ENCODE measurements at places on chromosomes 11 and 22.

DNA sequence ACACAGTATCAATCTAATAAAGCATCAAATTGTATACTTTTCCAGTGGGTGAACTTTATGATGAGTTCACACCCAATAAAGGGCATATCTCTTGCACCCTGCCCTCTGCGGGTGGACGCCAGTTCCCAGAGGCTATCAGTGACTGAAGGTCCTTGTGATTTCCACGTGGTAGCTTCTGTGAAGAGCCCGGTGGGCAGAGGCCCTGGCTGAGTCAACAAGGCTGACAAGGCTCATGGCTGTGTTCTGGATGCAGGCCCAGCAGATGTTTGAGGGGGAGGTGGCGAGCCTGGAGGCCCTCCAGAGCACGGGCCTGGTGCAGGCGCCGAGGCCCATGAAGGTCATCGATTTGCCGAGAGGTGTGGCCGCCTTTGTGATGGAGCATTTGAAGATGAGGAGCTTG is 71.4 kb downstream of the PIWIL3 start:
- no peak for DNase-seq

DNA sequence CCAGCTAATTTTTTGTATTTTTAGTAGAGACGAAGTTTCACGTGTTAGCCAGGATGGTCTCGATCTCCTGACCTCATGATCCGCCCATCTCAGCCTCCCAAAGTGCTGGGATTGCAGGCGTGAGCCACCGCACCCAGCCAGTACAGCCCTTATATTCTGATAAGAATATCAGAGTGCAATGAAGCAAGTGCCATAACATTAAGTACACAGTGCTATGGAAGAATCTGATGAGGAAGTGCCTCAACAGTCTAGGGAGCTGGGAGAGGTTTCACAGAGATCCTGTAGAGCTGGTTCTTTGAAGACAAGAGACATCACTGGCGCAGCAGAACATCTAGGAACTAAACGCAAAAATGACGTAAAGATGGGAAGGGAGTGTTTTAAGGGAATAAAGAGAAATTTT is 2.1 kb downstream of the RTCB start:
- DNase-seq = no peak

GRCh38 chr22:19875061-19875530 is 20.4 kb upstream of the GNB1L start:
- DNase-seq = no peak

- no peak for DNase-seq
Observed at GRCh38 chr11:97614606-97615005, 1224.8 kb downstream of the JRKL start.

- DNase-seq = no peak
Observed at GRCh38 chr11:8831861-8832260, 79.1 kb upstream of the AKIP1 start.

DNA sequence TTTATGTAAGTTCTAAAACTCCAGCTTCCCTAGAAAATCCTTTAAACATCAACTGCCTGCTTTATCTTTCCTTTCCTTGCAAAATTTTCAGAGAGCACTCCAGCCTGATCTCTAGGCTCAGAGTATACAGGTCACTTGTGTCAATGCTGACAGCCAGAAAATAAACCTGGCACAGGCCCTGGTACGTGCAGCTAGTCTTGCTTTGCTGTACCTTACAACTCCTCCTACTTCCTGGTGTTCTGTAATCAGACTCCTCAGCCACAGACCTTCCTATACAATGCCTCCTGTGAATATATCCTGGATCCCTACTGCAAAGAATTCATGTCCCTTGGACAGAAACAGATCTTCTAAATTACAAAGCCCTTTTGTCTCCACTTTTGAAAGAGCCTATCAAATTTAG is 24.2 kb upstream of the TMEM123 start:
- no peak for DNase-seq

DNA sequence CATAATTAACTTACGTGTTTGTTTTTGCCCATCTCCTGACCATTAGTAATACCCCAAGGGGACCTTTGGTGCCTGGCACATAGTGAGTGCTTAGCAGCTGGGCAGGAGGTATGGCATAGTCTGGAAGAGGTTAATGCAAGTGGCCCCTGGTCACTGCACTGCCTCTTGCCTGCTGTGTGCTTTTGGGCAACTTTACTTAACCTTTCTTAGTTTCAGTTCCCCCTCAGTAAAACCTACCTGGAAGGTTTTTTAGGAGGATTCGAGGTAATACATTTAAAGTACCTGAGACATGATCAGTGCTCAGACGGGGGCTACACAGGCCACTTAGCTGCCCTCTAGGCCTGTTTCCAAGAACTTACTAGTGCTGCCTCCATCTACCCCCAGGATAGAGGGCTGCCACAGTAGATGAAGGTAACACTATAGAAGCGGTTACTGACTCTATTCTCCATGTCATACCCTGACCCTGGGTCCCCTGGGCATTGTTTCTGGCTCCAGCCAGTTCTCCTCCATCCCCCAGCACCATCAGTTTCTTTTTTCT is 3.3 kb downstream of the POLD4 start:
- DNase-seq = no peak

- no peak for DNase-seq
Observed at GRCh38 chr22:40552070-40552469, 84.4 kb downstream of the MRTFA start.

DNA sequence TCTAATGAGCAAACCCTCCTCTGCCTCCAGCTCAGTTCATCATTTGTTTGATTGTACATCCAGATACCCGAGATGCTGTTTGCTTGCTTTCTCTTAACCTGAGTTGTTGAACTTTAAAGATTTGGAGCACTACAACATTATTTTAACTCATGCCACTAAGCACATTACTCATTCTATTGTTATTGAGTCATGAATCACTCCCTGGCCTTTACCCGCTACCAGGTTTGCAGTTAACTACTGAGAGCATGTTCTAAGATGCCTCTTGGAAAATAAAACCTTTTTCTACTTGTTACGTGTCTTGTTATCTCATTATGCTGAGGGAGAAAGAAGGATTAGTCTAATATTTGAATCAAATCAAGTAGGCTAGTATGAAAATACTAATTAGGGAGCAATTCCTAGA is 720.6 kb upstream of the ANO5 start:
- DNase-seq = no peak

- no peak for DNase-seq
Observed at GRCh38 chr11:9263840-9264315, 1.3 kb downstream of the DENND5A start.

DNA sequence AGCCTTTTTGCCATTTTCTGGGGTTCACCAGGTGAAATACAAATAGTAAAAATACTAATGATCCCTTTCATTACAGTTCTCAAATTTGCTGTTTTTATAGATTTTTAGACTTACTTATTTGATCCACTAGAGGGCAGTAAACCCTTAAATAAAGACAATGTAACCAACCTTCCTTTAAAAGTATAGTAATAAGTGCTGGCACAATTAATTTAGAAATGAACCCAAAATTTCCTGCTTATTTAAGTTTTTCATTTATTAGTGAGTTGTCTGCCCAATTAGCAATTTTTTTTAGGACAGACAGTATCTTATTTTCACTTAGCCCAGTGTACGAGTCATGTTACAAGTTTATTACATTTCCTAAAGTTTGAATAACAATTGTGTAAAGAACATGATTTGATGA is 4.7 kb downstream of the DDIAS start:
- no peak for DNase-seq

GRCh38 chr11:59206635-59207034 is 6.1 kb downstream of the MPEG1 start:
- no peak for DNase-seq

DNA sequence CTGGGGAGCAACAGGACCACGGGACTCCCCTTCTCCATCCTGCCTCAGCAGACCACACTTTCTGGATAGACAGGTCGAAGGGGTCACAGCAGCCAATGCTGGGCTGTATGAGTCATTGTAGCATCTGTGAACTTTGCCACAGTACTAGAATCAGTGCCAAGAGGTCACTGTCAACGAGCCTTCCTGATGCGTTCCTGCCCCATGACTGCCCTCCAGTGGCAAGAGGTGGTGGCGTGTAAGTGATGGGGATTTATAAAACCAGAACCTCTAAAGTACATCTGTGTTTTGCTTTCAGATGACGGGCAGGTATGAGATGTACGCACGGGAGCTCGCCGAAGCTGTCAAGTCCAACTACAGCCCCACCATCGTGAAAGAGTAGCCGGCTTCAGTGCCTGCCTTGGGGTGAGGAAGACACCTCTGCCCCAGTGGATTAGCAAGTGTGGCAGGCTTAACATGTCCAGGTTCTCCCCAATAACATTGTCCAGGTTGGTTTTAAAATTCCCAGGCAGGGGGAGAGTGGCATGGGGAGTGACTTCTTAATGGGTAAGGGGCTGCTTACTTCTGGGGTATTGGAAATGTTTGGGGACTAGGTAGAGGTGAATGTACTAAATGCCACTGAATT is 29.4 kb downstream of the GUCD1 start:
- DNase-seq = peak; percentile 47

- no peak for DNase-seq
Observed at GRCh38 chr11:123475469-123475868, 45.4 kb downstream of the GRAMD1B start.

GRCh38 chr11:72721689-72722049 is 30.5 kb downstream of the ARAP1 start:
- no peak for DNase-seq

DNA sequence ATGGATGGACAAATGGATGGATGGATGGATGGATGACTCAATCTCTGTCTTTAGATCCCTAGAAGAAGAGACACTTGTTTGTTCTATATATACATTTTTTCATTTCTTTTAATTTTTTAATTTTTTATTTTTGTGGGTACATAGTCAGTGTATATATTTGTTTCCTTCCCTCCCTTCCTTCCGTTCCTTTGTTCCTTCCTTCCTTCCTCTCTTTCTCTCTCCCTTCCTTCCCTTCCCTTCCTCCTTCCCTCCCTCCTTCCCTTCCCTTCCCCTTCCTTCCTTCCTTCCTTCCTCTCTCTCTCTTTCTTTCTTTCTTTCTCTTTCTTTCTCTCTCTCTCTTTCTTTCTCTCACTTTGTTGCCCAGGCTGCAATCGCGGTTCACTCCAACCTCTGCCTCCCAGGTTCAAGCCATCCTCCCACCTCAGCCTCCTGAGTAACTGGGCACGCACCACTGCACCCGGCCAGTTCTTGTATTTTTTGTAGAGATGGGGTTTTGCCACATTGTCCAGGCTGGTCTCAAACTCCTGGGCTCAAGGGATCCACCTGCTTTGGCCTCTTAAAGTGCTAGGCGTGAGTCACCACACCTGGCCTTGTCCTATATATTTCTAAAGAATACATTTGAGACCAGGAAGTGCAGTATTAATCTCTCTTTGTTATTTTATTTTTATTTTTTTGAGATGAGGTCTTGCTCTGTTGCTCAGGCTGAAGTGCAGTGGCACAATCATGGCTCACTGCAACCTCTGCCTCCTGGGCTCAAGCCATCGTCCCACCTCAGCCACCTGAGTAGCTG is 42.5 kb upstream of the AQP11 start:
- no peak for DNase-seq

- DNase-seq = no peak
Observed at GRCh38 chr11:82927264-82927880, 25.8 kb downstream of the DDIAS start.

DNA sequence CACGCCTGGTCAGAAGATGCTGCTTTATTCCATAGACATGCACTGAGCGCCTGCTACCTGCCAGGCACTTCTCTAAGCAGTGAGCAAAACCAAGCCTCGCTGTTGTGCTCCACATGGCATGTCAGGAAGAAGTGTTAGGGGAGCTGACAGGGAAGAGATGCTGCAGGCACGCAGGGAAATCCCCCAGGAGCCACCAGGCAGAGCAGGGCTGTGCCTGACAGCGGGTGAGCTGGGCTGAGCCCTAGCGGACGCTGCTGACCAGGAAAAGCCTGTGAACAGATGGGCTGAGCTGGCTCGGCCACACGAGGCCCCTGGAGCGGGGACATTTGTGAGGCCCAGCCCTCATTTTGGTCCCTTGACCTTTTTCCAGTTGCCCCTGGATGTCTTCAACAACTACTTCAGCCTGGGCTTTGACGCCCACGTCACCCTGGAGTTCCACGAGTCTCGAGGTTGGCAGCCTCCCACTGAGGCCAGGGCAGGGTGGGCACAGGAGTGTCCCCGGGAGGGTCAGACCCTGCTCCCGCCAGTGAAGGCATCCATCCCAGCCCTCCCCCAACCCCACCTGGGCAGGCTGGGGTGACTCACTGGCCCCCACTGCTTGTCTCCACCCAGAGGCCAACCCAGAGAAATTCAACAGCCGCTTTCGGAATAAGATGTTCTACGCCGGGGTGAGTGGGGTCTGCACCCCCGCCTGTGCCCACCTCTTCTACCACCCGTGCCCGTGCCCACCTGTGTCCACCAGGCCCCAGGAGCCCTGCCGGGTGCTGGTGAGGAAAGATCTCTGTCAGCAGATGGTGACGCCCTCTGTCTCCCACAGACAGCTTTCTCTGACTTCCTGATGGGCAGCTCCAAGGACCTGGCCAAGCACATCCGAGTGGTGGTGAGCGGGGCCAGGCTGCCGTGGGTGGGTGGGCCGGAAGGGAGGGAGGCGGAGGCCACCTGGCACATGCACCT is 7.4 kb upstream of the MDK start:
- no peak for DNase-seq

DNA sequence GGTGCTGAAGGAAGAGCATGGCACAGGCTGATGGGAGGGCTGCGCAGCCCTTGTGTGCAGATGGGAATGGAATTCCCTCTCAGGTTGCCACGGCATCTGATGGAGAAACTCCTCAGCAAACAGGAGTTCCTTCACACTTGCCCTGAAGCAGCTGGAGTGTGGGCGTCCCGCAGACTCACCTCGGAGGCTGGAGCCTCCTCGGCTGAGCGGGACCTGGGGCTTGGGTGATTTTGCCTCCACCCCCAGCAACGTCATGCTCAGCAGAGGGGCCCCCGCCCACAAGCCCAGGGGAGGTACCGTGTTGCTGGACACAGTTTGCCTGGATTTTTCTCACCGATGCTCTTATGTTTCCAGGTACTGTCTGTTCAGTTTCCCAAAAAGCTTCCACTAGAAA is 63.4 kb downstream of the MYO7A start:
- DNase-seq = no peak

GRCh38 chr22:21807544-21808529 is 59.6 kb downstream of the MAPK1 start:
- no peak for DNase-seq

DNA sequence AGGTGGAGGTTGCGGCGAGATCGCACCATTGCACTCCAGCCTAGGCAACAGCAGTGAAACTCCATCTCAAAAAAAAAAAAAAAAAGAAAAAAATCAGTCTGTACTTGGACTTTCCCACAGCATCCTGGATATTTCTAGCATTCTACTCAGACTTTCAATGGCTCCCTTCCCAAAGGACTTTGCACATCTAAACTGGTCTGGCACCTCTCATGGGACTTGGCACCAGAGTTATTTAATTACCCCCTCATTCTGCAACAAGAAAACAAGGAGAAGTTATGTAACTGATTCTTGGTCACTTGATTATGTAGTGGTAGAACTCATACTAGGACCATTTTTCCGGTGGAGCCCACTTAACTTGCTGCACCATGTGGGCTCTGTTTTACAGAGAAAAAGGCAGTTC is 519.5 kb downstream of the OPCML start:
- DNase-seq = no peak

All from stimulated activated CD8-positive, alpha-beta memory T cell treated with anti-CD3 and anti-CD28 coated beads, Interleukin-7, amount 100 ng/mL, for 1 hour (primary cell).